WTC11 (cell line): ENCODE measurements at places on chromosomes 2 and 18. TPM values are rescaled to one million over a fixed set of nuclear protein-coding genes. Genes with fewer than 3 reads are reported as not detected.

- no peak overlapping the region for H3K27ac ChIP-seq
- DNase-seq: no peak
- no peaks in the 10 kb centered on the region for H3K27me3 ChIP-seq
- no peak overlapping the region for H3K4me3 ChIP-seq
- no peaks in the 10 kb centered on the region for H3K36me3 ChIP-seq
Measured at GRCh38 chr2:169143998-169144397, 74.6 kb downstream of the DHRS9 start.

Gene DSC2
- total RNA-seq: 27.0 to 29.8 TPM (median 28.3 TPM) in 3 replicates

Gene CNGA3
- not detected in 3 replicates for total RNA-seq

- no peak for DNase-seq
- H3K36me3 ChIP-seq: peaks cover 5% of the 10 kb centered on the region
- H3K27me3 ChIP-seq: peaks cover 3% of the 10 kb centered on the region; the same call in 1 of the 2 replicates
- H3K4me3 ChIP-seq: no peak overlapping the region
Measured at GRCh38 chr2:119024152-119024551, 82.2 kb downstream of the MARCO start.

Gene VWC2L
- not detected in 3 replicates for total RNA-seq

GRCh38 chr2:109058802-109059201 lies 69.8 kb upstream of the EDAR start:
- DNase-seq: no peak
- H3K27ac ChIP-seq: no peak overlapping the region
- H3K27me3 ChIP-seq: no peaks in the 10 kb centered on the region
- H3K36me3 ChIP-seq: no peaks in the 10 kb centered on the region
- H3K4me1 ChIP-seq: peaks cover 15% of the 10 kb centered on the region
